ENCODE measurements at places on chromosomes 5 and 9. TPM values are rescaled to one million over a fixed set of nuclear protein-coding genes. Genes with fewer than 3 reads are reported as not detected.
A peak's percentile ranks its signal among the peaks of the same experiment; 100 is the strongest.

DNA sequence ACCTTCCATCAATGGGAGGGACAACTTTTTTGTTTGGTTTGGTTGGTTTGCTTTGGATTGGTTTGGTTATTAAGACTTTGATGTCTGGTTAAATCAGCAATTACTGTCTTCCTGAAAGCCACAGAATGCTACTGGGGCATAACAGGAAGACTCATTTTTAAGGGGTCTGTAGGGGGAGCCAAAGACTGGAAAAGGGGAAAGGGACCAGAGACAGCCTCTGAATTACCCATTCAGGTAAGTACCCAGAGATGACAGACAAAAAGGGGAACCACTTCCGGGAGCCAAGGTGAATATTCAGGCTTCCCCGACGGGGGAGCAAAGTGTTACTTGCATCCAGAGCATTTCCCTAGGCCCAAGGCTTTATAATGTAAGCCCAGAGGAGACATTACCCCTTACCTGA is 4.6 kb upstream of the FEM1C start:
- peak; percentile 36 for DNase-seq

DNA sequence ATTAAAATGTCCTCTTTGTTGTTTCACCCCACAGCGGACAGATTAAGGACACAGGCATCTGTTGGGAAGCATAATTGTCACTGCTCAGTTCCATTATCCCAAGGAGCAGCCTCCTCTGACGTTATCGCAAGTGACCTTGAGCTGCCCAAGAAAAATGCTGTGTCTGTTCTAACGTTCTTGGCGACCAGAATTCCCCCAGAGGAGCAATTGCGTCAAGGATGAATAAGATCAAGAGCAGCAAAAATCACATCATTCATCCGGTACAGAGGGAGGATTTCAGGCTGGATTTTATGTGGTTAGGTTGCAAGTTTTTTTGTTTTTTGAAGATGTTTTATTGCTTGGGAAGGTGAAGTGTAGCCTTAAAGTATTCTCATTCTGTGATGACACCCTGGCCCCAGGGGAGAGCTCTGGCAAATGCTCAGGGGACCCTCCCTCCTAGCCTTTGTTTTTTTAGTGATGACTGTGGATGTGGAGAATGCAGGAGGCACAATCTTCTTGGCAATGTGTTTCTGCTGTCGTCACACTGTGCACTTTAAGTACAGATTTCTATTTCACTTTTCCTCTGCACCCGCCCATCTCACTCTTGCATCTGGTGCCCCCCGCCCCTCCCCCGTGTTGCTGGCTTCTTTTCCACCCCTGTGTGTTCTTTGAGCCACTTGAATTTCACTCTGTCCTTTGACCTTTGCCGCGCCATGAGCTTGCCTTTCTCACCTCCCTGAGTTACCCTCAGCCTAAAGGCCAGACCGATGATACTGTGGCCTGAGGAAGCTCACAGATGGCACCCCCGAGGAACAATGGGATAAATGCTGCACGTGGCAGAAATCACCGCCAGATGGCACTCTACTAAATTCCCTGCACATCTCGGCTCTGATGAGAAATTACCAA is 308.5 kb downstream of the RAB3C start:
- peak; percentile 86 for DNase-seq

DNA sequence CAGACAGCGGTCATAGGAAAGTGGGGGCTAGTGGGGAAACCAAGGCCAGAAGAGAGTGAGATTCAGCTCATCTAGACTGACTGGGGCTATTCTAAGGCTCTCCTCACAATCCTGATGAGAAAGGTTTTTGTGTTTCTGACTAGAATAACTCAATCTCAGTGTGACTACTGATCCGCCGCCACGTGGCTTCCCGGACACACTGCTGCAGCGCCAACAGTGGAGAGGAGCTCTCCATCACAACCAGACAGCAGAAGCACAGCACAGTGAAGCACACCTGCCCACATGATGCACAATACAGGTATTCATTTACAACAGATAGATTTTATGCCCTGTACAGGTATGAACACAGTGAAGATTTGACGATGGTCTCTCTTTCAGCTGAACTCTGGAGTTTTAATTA is 25.4 kb downstream of the NREP start:
- DNase-seq, result no peak

GRCh38 chr9:108290839-108291585 is 564.8 kb downstream of the ACTL7B start:
- no peak for DNase-seq

Gene LOX
- total RNA-seq, result 26.4 TPM

- DNase-seq, result no peak
Measured at GRCh38 chr5:65987982-65988381, 61.6 kb downstream of the ERBIN start.

DNA sequence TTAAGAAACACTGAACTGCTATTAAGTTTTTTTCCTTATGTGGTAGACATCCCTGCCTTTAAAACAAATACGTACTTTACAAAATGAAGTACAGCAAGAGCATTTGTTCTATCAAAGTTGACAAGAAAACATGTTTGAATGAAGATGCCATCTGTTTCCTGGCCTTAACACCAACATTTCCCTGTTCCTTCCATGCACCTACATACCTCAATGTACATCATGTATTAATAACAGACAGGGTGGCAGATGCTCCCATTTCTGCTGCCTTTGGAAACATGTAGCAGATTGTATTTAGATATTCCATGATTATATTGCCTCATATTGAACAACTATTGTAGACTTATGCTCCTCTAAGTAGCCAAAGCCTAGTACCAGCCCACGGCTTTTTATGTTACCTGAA is 104.4 kb downstream of the PJA2 start:
- no peak for DNase-seq

DNA sequence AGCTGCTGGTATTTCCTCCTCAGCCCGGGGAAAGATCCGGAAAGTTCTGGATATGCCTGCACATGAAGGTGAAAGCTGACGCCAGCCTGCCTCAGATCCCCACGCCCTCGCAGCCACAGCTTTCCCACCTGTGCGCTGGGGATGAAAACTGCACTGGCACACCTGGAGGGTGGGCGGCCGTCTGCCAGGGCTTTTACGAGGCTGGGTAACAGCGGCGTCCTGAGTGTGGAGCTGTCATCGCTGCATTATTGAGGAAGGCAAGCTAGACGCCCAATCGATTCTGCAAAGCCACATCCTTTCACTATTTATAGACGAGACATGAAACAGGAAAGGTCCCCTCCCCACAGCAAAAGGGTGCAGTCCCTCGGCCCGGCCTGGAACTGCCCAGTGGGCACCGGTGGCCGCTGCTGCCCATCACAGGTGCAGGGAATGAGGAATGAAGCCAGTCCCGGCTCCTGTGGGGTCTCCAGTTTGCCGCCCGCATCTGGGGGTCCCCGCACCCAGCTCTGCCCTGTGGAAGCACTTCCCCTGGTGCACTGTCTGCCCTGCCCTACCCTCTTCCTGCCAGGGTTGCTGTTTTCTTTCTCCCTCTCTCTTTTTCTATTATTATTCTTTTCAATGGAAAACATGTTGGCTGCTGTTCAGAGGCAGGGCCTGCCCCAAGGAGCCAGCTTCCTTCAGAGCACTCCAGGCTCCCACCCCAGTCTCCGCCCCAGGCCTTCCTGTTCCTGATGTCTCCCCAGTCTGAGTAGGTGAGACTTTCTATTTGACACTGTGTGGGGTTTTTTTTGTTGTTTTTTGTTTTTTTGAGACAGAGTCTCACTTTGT is 7.0 kb downstream of the NOTCH1 start:
- DNase-seq, result no peak

Data from LHCN-M2 (cell line).